Activated CD4-positive, alpha-beta T cell treated with anti-CD3 and anti-CD28 coated beads, Interleukin-10, Interleukin-2, amounts not matched to agents 100 ng/mL and 50 ng/mL, durations not matched to agents 16 hours and 8 hours (primary cell): ENCODE measurements at places on chromosomes 4 and X.

GRCh38 chr4:153927451-153927850 lies 138.6 kb upstream of the SFRP2 start:
- no peak for DNase-seq

- no peak for DNase-seq
These were observed 7.0 kb upstream of the SLC7A11 start for GRCh38 chr4:138249132-138249531.

- DNase-seq = no peak
These were observed 5.5 kb upstream of the FIP1L1 start for GRCh38 chr4:53371843-53372521.

- DNase-seq = no peak
These were observed 78.6 kb upstream of the AMELX start for GRCh38 chrX:11214346-11215190.

DNA sequence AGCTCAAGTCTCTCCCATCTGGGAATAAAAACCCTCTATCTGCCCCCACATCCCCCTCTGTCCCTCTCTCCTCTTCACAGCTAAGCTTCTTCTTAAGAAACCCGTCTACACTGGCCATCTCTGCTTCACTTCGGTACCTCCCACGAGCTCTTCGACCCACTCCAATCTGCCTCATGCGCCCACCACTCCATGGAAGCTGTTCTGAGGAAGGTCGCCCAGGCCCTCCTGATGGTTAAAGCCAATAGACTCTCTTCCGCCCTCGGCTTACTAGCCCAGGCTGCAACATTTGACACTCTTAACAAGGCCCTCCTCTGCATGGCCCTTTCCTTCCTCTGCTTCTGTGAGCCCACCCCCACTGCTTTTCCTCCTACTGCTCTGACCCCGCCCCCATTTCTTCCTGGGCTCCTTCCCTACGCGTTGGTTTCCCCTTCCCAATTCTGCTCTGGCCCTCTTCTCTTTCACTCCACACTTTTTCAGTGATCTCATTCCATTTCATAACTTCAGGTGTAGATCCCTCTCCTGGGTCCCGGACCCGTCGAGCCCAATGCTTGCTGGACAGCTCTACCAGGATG lies 11.8 kb downstream of the IQSEC2 start:
- DNase-seq = no peak

DNA sequence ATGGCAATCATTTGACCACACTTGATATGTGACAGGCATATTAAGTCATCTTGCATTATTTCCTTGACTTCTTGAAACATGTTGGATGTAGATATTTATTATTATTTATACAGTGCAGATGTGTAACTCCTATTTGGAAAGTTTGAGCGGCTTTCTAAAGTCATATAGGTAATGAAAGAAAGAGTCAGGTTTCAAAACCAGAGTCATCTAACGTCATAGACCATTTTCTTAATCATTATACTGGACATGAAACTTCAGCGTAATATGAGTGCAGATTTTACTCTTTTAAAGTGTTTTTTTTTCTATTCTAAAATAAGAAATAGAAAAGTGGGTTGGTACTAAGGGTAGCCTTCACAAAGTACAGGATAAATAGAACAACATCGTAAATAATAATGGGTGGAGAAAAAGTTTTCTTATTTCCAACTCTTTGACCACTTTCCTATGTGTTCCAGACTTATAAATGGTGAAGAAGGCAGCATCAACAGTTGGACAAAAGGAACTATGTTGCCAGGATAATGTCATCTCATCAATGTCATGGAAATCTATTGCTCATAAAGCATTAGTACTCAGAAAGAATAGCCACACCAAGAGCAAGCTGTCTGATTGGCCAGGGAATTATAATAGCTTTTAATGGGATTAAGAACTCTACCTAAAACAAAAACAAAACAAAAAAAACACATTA lies 108.0 kb upstream of the PCDH18 start:
- DNase-seq = no peak

DNA sequence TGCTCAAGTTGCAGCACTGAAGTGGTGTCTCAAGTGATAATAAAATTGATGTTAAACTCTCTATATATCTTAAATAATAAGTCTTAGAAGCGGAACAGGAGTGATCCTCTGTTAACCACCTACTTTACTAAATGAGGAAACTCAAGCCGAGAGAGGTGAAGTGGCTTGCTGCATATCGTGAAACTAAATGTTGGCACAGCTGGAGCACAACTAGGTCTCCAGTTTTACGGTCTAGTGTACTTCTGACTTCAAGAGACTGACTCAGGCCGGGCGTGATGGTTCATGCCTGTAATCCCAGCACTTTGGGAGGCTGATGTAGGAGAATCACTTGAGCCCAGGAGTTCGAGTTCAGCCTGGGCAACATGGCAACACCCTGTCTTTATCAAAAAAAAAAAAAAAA lies 35.5 kb upstream of the PLS3 start:
- DNase-seq = no peak

DNA sequence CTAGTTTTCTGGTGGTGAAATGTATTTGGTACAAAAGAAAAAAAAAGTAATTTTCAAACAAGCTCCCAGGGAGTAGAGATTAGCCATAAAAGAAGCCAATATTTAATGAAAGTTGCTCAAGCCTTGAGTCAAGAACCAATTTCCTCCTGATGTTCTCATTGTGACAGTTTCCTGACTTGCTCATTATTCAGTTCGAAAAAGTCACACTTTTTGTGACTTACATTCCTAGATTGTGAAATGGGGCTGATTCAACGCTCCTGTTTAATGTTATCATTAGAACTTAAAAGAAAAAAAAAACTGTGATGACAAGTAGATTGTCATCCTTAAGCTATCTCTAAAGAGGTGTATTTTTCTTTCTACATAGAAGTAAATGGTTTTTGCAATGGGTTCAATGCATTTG lies 122.6 kb upstream of the BMPR1B start:
- no peak for DNase-seq

GRCh38 chr4:108148316-108148715 lies 20.4 kb downstream of the LEF1 start:
- no peak for DNase-seq

- no peak for DNase-seq
These were observed 5.6 kb downstream of the CXCL9 start for GRCh38 chr4:76001700-76002099.

DNA sequence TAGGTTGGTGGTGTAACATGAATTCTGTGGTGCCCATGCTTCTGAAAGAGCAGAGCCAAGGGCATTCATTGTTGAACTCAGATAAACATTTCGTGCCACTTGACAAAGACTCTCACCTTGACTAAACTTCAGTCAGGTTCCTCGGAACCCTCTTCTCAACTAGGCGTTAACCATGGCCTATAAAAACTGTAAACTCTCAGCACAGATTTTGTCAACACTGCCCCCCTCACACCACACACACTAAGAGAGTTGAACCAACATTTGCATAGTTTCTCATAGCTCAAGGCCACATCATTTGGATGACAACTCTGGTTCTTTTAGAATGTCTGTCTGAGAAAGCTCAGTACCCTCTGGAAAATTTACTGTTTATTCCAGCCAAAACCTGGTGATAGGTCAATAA lies 28.1 kb downstream of the CASP6 start:
- DNase-seq = no peak

GRCh38 chr4:80592950-80593349 lies 257.4 kb downstream of the CFAP299 start:
- no peak for DNase-seq

GRCh38 chr4:15653420-15653819 lies 1.7 kb downstream of the FBXL5 start:
- DNase-seq = no peak

GRCh38 chr4:118765399-118765798 lies 70.5 kb downstream of the SEC24D start:
- no peak for DNase-seq

DNA sequence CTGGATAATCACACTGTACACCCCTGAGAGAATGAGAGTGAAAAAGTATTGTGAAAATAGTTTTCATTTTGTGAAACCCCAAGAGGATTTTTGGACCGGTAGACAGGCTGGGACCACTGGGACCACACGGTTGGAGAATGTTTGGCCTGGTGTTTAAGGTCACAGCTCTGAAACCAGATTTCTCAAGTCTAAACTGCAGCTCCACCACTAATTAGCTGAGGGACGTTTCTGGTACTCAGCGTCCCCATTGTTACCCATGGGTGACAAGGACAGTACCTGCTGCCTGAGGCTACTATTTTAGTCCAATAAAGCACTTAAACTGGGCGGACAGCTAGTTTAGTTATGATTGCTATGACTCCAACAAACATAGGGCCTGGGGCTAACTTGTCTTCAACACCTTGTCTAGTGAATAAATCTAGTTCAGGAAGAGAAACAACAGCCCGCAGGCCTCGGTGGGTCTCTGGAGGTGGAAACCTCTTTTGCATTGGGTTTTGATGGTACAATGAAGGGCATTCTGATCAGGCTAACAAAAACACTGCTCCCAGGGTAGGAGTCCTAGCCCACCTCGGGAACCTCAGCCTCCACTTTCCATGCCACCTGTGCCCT lies 509 bp upstream of the USP11 start:
- no peak for DNase-seq

GRCh38 chrX:47566841-47567240 lies 5.8 kb downstream of the ARAF start:
- DNase-seq = no peak

DNA sequence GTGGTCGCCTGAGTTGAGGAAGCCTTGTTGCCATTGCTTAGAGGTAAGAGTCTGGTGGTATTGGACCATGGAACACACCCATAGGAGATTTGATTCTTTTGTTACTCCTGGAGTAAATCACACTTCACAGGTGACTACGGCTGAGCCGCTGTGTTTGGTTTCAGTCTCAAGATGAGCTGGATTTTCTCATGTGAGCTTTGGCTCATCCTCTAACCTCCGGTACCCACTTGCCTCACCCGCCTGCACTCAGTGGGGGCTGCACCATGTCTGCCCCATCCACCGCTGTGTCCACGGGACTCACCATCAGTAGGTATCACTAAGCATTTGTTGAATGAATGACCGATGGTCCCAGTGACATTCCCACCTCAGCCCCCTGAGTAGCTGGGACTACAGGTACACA lies 52.7 kb downstream of the HTT-AS start:
- peak; percentile 61 for DNase-seq

- DNase-seq = no peak
These were observed 95.4 kb upstream of the MAML3 start for GRCh38 chr4:140249351-140249750.

- DNase-seq = no peak
These were observed 58.0 kb downstream of the ENPEP start for GRCh38 chr4:110533940-110534339.

GRCh38 chr4:63017300-63017699 lies 1392.0 kb downstream of the TECRL start:
- DNase-seq = no peak

- no peak for DNase-seq
These were observed 14.9 kb downstream of the NKX6-1 start for GRCh38 chr4:84484236-84484635.

GRCh38 chr4:128068918-128069317 lies 7.8 kb downstream of the LARP1B start:
- peak; percentile 30 for DNase-seq

DNA sequence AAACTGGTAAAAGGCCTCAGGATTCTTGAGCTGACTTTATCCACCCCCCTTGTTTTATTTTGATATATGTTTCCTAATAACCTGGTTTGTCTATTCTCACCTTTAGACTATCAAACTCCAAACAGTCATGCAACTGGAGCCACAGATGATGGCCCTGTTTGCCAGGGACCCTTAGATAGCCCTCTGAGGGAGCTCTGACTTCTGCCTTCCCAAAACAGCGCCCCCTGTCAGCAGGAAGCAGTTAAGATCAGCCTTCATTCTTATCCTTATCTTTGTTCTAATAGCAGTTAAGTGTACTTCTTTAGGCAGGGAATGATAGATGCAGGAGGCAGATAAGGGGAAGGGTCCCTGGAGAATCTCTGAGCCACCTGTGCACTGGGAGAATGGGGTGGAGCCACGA lies 27.5 kb upstream of the CXCL13 start:
- DNase-seq = no peak

- DNase-seq = no peak
These were observed 112.8 kb upstream of the PITX2 start for GRCh38 chr4:110735686-110736085.

DNA sequence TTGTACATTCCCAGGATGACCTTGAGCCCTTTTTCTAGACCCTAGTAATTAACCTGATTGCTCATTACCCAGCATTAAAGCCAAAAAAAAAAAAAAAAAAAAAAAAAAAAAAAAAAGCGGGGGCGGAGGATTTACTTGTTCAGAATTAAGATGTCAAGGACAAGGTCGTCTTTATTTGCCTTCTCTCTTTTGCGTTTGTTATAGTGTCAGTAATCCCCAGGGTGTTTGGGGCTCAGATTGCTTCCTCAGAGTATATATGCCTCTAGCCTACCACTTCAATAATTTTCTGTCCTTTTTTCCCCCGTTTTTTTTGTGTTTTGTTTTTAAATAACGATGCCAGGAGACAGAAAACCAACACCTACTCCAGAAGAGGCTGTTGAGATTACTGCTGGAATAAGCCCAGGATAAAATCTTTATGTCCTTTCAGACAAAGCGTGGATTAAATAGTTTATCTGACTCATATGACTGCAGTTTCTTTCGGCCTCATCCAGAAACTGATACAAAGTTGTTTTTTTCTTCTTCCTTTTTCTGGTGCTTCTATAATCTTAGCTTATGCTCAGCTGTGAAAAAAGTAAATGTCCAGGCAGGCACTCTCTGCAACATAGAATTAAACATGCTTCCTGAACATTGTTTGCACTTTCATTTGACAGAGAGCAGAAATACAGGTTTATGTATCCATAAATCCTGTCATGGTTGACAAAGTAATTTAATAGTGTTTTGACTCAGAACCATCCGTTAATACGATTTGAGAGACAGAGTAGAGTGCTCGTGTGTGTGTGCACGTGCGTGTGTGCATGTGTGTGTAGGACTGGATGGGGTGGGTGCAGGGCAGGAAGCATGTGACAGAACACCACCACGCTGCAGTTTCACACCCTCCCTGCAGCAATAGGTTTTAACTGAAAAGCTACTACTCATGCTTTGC lies 138.6 kb downstream of the AFF1 start:
- peak; percentile 90 for DNase-seq

GRCh38 chr4:20359692-20360091 lies 108.0 kb downstream of the SLIT2 start:
- DNase-seq = no peak

DNA sequence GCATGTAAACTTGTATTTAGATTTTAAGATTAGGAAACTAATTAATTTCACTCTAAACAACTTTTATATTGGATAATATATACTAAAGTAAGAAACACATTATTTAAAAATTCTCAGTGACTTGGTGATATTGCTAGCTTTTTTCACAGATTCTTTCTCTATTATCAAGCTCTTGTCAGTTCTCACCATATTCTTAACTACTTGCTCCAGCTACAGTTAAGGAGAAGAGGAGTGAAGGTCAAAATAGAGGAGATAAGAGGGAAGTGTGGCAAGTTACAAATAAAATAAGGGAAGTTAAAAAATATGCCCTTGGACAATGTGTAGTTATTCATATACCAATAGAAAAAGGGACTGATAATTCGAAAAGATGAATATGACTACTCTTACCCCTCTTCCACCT lies 34.7 kb upstream of the NAF1 start:
- DNase-seq = no peak

GRCh38 chr4:187387739-187388138 lies 607.8 kb upstream of the ZFP42 start:
- DNase-seq = no peak
